ENCODE measurements at places on chromosomes 11 and 22.

DNA sequence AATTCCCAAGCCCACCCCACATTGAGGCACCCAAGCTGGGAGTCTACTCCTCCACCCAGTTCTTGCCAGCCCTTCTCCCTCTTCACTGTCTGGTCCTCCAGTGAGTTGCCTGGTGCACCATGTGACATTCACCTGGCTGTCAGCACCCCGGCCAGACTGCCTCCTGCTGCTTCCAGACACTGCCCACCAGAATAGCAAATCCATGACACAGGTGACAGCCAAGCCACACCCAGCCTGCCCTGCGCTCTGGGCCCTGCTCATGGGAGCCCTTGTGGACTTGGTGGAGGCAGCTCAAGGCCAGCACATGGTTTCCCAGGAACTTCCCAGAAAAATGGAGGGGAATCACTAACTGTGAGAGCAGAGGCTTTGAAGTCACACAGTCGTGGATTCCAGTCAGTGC lies 96.3 kb upstream of the CSNK2A3 start:
- DNase-seq, result no peak

DNA sequence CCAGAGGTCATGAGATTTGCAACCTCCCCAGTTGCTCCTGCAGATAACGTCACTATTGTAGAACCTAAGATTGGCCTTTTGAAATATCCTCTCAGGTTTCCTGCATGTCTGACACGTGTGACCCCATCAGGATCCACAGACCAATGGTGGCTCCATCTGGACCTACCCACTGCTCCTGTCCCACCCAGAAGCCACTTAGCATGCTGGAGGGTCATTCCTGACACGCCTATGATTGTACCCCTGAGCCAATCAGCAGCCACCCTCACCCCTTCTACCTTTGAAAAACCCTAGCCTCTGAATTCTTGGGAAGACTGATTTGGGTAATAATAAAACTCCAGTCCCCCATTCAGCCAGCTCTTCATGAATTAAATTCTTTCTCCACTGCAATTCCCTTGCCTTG lies 20.1 kb upstream of the NARS2 start:
- DNase-seq, result no peak

DNA sequence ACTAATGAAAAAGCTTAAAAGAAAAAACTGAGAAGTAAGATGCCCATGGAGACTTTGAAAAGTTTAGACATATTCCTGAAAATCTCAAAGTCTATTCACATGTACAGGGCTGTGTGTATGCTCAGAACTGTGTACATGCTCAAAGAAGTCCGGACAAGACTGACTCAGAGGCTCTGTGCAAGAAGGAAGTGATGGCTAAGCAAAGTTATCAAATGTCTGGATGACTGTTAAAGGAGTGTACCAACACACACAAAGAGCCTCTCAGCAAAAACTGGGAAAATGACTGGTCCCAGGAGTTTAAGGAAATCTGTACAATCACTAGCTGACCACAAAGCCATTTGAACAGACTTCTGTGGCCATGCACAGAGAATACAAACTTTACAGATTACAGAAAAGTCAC lies 33.1 kb upstream of the ARHGAP32 start:
- peak; percentile 45 for DNase-seq

GRCh38 chr11:2507212-2507901 lies 62.5 kb downstream of the KCNQ1 start:
- no peak for DNase-seq

GRCh38 chr22:29734838-29735237 lies 15.0 kb downstream of the CABP7 start:
- DNase-seq, result no peak

GRCh38 chr22:41074466-41074865 lies 17.9 kb upstream of the EP300 start:
- no peak for DNase-seq

DNA sequence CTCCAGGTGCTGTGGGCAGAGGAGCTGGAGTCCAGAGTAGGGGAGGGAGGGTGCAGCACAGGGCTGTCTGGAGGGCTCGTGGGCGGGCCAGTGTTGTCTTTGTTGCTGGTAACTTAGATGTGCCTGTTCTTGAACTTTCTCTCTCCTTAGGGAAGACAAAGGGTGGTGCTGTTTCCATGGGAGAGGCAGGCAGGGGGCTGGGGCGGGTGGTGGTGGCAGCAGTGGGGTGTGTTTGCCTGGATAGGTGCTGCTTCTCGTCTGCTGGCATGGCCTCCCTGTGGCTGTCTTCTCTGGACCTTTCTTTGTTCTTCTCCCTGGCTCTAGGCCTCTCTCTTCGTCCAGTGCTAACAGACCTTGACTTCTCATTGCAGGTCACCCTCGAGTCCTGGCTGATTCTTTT lies 8.5 kb downstream of the SIDT2 start:
- no peak for DNase-seq

DNA sequence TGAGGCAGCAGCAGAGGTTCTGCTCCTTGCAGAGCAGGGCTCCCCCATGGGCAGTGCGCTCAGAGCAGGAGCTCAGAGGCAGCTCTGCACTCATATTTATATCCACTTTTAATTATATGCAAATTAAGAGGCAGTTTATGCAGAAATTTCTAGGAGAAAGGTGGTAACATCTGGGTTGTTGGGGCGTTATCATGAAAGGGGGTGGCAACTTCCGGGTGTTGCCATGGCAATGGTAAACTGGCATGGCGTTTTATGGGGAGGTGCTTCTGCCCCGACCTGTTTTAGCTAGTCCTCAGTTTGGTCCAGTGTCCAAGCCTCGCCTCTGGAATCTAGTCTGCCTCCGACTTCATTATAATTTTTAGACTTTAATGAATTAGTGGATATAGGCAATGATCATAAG lies 1191.7 kb downstream of the TBC1D22A start:
- DNase-seq, result no peak

GRCh38 chr11:131951121-131951520 lies 580.7 kb downstream of the NTM start:
- DNase-seq, result no peak

DNA sequence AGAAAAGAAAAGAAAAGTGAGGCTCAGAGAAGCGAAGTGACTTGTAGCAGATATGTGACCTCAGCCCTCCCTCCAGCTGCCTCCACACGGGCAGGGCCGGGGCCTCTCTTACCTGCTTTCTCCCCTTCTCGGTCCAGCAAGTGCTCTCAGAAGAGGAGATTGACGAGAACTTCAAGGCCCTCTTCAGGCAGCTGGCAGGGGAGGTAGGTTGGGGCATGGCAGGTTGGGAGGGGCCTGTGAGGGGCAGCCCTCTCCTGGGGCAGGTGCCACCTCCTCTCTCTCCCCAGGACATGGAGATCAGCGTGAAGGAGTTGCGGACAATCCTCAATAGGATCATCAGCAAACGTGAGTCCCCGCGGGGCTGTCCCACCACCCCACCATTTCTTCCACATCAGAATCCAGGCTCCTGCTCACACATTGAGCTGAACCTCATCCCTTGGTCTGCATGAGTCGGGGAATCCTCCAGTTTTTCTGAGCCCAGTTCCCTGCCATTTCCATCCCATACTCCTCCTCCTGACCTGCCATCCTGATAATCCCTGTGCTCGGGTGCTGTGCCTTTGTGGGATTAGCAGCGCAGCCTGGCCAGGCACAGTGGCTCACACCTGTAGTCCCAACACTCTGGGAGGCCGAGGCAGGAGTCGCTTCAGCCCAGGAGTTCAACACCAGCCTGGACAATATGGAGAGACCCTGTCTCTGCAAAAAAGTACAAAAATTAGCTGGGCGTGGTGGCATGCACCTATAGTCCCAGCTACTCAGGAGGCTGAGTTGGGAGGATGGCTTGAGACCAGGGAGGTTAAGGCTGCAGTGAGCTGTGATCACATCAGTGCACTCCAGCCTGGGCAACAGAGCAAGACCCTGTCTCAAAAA lies 26.4 kb downstream of the CAPN1 start:
- no peak for DNase-seq

DNA sequence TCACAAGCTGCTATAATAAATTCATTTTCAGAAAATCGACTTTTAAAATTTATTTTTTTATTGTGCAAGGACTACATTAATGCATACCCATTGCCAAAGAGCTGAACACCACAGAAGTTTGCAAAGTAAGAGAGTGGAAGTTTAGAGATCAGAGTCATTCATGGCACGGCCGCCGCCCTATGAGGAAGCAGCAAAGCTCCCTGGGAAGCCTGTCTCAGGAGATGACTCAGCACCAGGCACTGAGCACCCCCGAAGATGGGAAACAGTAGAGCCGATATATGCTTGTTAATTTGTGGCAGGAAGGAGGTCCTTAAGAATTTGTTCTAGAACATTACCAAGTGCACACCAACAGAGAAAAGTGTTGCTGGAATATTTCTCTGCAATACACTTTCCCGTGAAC lies 693.7 kb downstream of the OPCML start:
- peak; percentile 73 for DNase-seq

DNA sequence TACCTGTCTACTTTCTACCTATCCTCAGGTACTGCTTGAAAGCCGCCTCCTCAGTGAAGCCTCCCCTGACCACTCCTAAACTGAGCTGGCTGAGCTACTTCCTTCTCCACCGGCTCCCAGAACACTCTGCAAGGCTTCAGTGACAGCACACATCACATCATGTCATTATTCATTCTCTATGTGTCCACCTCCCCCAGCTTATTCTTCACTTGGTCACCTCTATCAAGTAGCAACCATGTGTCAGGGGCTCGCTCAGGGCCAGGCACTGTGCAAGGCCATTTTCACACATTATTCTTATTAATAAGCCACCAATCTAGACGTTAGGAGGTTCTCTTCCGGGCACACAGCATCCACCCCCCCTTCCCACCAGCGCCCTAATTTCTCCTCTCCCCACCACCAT lies 3.7 kb upstream of the ELFN2 start:
- DNase-seq, result no peak

GRCh38 chr11:130861902-130862860 lies 54.1 kb downstream of the SNX19 start:
- peak; percentile 89 for DNase-seq

GRCh38 chr22:46879083-46879482 lies 116.6 kb downstream of the TBC1D22A start:
- DNase-seq, result no peak

GRCh38 chr11:1597331-1597993 lies 632 bp downstream of the KRTAP5-2 start:
- DNase-seq, result no peak

DNA sequence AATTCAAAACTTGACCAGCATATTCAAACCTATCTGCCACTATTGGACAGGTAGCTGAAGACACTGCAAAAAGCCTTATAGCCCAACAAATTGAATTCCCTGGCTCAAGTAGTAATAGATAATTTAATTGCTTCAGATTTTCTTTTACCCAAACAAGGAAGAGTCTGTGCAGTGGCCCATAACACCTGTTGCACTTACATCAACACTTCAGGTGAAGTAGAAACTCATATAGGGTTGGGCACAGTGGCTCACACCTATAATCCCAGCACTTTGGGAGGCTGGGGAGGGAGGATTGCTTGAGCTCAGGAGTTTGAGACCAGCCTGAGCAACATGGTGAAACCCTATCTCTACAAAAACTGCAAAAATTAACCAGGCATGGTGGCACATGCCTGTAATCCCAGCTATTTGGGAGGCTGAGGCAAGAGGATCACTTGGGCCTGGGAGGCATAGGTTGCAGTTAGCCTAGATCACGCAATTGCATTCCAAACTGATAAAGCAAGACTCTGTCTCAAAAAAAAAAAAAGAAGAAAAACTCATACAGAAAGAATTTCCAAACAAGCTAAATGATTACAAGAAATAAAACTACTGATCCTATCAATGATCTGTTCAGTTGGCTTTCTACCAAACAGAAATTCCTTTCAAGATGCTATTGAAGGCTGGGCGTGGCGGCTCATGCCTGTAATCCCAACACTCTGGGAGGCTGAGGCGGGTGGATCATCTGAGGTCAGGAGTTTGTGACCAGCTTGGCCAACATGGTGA lies 9.5 kb downstream of the FOLR3 start:
- peak; percentile 30 for DNase-seq

DNA sequence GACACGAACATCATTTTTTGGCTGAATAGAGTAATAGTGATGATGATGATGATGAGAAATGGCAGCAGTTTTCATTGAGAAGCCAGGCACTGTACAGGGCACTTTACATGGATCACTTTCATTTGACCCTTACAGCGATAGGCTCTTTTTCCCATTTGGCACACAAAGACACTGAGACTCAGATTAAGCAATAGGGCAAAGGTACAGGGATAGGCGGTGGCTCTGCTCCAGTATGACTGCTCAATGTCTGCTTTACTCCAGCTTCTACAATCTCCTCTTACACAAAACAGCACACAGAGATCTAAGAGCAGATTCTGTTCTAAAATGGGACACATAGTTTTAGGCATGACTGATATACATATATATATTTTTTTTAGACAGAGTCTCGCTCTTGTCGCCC lies 40.6 kb downstream of the MPPED2 start:
- no peak for DNase-seq

- DNase-seq, result no peak
These were observed 133.2 kb downstream of the APOL5 start for GRCh38 chr22:35850831-35851230.

GRCh38 chr11:76397383-76397782 lies 16.3 kb downstream of the GVQW3 start:
- no peak for DNase-seq

DNA sequence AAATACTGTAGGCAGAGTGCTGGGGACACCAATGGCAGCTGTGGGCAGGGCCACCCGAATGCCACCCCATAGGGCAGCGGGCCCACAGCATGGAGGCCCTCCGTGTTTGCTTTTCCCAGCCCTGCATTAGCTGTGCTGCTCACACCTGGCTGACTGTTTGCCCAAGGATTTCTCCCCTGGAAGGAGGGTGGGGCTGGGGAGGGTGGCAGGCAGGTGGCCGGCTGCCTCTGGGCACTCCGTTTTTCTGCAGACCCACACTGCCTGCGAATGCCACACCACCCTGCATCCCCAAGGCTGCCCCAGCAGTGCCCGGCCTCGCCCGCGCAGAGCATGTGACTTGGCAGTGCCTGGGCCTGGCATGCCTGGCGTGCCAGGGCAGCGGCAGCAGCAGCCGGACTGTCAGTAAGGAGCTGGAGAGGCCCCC lies 19.6 kb downstream of the DAGLA start:
- no peak for DNase-seq

- DNase-seq, result peak; percentile 83
These were observed 6.2 kb downstream of the TEAD1 start for GRCh38 chr11:12680246-12680939.

DNA sequence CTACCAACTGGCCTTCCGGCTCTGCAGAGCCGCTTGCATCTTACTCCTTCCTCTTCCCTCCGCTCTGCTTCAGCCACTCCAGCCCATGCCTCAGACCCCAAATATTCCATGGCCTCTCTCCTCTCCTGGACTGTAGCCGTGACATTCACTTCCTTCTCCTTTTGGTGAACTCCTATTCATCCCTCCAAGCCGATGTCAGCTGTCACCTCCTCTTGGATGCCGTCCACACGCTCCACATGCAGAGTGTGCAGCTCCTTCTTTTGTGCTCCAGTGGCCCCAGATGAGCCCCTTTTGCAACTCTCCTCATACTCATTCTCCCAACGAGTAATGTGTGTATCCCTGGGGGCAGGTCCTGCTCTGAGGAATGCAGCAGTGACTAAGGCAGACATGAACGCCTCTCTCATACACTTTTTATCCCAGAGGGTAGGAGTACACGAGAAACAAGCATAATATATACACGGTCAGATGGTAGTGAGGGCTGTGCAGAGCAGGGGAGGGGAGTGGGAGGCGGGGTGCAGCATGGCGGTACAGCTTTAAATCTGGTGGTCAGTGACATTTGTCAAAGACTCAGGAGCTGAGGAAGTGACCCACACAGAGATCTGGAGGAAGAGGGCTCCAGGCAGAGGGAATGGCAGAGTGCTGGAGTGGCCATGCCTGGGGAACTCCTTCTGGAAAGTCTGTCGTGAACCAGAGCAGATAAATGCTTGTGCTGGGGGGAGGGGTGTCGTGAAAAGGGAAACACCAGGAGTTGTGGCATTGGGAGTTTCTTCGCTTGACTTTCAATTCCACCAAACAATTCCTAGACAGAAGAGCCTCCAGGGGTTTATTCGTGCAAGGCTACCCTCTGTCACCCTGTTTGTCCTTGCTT lies 83.8 kb upstream of the ATXN10 start:
- DNase-seq, result peak; percentile 39

- no peak for DNase-seq
These were observed 115.6 kb upstream of the B3GAT1 start for GRCh38 chr11:134527382-134528243.

Data from Daoy (cell line).